Activated T-cell treated with anti-CD3 and anti-CD28 coated beads, Interleukin-2, amount 50 U/mL, for 72 hours (primary cell): ENCODE measurements at places on chromosomes 2 and 18. TPM values are rescaled to one million over a fixed set of nuclear protein-coding genes. Genes with fewer than 3 reads are reported as not detected.

The SERPINB12 gene
- total RNA-seq = not detected

DNA sequence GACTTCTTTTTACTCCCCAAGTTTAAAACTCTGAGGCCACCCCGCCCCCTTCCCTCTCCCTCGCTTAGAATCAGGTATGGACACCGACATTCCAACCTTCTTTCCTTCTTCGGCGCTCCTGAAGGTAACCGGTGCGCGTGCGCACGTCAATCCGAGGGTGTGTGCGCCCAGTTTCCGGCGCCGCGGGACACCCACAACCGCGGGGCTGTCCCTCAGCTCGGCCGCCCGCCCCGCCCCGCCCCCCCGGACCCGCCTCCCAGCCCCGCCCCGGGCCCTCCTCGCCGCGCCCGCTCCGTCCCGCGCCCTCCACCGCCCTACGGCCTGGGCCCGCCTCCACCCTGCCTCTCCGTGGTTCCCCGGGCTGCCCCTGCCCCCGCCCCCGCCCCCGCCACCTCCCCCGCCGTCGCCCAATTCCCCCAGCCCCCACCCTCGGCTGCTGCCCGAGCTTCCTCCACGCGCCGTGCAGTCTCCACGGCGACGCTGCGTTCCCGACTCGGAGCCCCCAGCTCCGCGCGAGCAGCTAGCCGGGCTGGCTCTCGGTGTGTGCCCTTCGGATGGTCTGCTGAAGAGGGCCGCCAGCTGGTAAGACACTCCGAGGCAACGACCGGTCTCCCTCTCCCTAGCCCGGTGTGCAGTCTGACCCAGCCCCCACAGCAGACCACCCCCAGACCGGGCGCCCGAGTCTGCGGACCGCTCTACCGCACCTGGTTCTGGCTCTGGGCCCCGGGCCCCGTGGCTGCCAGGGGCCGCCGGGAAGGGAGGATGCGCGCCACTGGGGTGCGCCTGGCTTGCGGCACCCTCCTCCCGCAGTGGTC is 635 bp downstream of the ERICH2 start:
- H3K4me1 ChIP-seq = peaks cover 16% of the 10 kb centered on the region
- no peaks in the 10 kb centered on the region for H3K36me3 ChIP-seq
- peaks cover 12% of the 10 kb centered on the region for H3K27me3 ChIP-seq
- peak; percentile 78 for DNase-seq
- H3K27ac ChIP-seq = no peak overlapping the region
- H3K4me3 ChIP-seq = peak overlapping the region; percentile 88

GRCh38 chr2:171317492-171318125 is 116.2 kb downstream of the METTL8 start:
- peak overlapping the region; percentile 68 for H3K4me3 ChIP-seq
- peak overlapping the region; percentile 100 for H3K27ac ChIP-seq
- peaks cover 1% of the 10 kb centered on the region for H3K36me3 ChIP-seq
- peak; percentile 34 for DNase-seq
- H3K4me1 ChIP-seq = peaks cover 50% of the 10 kb centered on the region
- no peaks in the 10 kb centered on the region for H3K27me3 ChIP-seq

The MEP1B gene
- total RNA-seq = not detected

The IL1RL2 gene
- 1.9 TPM for total RNA-seq

GRCh38 chr2:164655336-164655735 is 34.1 kb upstream of the GRB14 start:
- no peak overlapping the region for H3K27ac ChIP-seq
- no peaks in the 10 kb centered on the region for H3K27me3 ChIP-seq
- no peaks in the 10 kb centered on the region for H3K36me3 ChIP-seq
- no peak overlapping the region for H3K4me3 ChIP-seq

The C2orf68 gene
- total RNA-seq = 38.9 TPM

GRCh38 chr2:78699696-78700095 is 325.8 kb upstream of the REG3G start:
- no peak for DNase-seq
- H3K36me3 ChIP-seq = peaks cover 3% of the 10 kb centered on the region
- no peaks in the 10 kb centered on the region for H3K27me3 ChIP-seq
- H3K4me1 ChIP-seq = no peaks in the 10 kb centered on the region
- no peak overlapping the region for H3K27ac ChIP-seq
- no peak overlapping the region for H3K4me3 ChIP-seq

- H3K27me3 ChIP-seq = no peaks in the 10 kb centered on the region
- H3K36me3 ChIP-seq = no peaks in the 10 kb centered on the region
- no peaks in the 10 kb centered on the region for H3K4me1 ChIP-seq
- H3K27ac ChIP-seq = no peak overlapping the region
These were observed 503.6 kb downstream of the SPAG16 start for GRCh38 chr2:213787869-213788268.

- H3K4me1 ChIP-seq = peaks cover 7% of the 10 kb centered on the region
- H3K27ac ChIP-seq = no peak overlapping the region
- DNase-seq = no peak
- H3K27me3 ChIP-seq = peaks cover 8% of the 10 kb centered on the region
- H3K4me3 ChIP-seq = no peak overlapping the region
- no peaks in the 10 kb centered on the region for H3K36me3 ChIP-seq
These were observed 21.6 kb upstream of the INO80C start for GRCh38 chr18:35519148-35519899.

DNA sequence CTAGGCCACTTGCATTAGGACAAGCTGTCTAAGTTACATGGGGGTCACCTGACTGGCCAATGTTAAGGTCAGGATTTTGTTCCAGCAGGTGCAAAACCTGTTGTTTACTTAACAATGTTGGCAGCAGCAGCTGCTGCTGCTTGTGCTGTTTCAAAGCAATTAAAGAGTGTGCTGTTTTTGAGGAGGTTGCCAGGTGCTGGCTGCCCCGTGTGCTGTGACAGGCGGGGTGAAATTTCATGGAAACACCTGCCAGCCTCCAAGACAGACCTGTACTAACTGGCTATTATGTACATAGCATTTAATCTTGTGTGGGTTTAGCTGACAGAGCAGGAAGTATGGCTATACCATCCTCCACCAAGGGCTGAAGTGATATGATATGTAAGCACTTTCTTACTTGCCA is 224.9 kb downstream of the ASXL3 start:
- DNase-seq = no peak
- H3K4me1 ChIP-seq = no peaks in the 10 kb centered on the region
- no peak overlapping the region for H3K4me3 ChIP-seq
- H3K27me3 ChIP-seq = no peaks in the 10 kb centered on the region

GRCh38 chr2:86249579-86250391 is 50.5 kb downstream of the MRPL35 start:
- no peak for DNase-seq
- no peak overlapping the region for H3K27ac ChIP-seq
- no peak overlapping the region for H3K4me3 ChIP-seq
- H3K36me3 ChIP-seq = no peaks in the 10 kb centered on the region

DNA sequence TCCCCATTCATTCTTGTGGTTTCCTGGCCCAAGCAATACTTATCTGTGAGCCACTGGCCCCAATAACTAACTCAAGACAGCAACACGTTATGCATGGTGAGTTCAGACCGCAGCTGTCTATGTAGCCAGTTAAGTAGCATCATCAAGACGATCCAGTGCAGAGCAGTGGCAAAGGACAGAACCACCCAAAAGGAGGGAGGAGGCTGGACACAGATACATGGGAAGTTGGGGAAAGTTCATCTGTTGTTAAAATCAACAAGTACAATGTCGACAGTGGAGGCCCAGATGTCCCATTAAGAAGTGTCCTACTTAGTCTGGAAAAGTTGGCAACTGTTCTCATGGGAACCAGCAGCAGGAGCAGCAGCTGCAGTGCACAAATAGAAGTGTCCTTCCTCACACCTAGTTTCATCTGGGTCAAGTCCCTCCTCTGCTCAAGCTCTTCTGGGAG is 106.9 kb upstream of the THOC1 start:
- H3K27me3 ChIP-seq = no peaks in the 10 kb centered on the region
- H3K4me1 ChIP-seq = no peaks in the 10 kb centered on the region
- H3K36me3 ChIP-seq = no peaks in the 10 kb centered on the region

DNA sequence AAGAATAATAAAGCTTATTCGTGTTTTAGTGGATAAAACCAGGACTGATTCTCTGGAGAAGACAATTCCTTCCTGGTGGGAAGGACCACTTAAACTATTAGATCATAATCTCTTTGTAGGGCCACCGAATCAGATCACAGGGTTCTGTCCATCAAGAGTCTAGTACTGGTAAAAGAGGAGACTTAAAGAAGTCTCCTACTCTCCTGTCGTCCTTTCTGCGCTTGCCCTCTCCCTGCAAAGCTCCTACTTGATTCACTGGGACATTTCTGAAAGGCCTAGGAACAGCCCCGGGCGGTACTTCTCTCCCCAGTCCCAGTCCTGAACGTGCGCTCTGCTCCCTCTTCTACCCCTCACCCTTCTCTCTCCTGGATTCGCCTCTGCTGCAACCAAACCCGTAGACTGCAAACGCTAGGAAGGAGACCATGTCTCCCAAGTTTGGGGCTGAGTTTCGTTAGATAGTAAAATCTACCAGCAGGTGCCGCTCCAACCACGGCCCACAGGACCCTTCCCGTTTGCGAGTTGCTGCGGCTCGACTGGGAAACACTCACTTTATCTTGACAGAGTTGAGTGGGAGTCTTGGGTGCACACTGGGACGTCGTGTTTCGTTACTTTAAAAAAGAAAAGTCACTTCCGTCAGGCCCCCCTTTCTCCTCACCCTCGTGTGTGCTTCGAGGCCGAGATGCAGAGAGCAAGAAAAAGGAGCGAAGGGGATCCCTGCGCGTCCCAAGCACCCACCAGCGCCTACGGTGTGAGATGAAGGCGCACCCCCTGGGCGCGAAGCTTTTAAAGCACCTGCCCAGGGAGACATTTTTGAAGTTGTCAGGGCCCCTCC is 923 bp downstream of the FIGLA start:
- peak; percentile 78 for DNase-seq
- H3K4me1 ChIP-seq = peaks cover 16% of the 10 kb centered on the region
- H3K4me3 ChIP-seq = peak overlapping the region; percentile 81
- H3K36me3 ChIP-seq = no peaks in the 10 kb centered on the region

DNA sequence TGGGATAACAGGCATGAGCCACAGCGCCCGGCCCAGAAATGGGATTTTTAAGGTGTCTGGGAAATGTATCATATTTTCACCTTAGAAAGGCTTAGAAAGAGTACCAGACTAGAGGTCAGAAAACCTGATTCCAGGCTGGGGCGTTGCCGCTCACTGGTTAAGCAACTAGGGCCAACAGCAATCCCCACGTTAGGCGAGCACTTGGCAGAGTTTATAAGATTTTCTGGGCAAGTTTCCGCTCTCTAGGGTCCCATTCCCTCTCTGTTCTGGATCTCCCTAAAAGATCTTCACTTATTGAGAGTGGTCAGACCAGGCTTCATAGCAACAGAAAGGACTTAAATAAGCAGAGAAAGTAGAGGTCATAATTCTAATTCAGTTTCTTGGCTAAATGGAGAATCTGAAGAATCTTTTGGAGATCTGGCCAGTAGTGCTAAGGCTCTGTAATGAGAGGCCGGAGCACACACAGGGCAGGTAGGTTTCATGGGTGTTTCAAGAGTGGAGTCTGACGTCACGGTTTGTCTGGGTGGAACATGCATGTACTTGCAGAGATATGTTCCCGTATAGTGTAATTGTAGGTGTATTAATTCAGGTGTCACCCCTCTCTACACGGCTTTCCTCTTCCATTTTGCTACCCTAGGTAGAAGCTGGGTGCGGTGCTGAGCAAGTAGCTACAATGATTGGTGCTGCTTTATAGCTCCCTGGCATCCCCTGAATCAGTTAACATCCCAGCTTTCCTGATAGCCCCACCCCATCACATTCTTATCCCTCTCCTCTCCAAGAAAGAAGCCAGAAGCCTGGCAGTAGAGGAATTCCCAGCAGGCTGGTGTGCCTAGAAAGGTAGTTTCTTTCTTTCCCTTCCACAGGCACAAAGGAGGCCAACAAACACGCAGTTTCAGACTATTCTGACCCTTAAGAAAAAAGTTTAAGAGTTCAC is 4.4 kb upstream of the SMAD7 start:
- peak overlapping the region; percentile 9 for H3K27ac ChIP-seq
- H3K36me3 ChIP-seq = peaks cover 2% of the 10 kb centered on the region
- DNase-seq = no peak
- H3K27me3 ChIP-seq = no peaks in the 10 kb centered on the region
- H3K4me1 ChIP-seq = peaks cover 16% of the 10 kb centered on the region

The AMER3 gene
- not detected for total RNA-seq

The GPAT2 gene
- total RNA-seq = 11.1 TPM

DNA sequence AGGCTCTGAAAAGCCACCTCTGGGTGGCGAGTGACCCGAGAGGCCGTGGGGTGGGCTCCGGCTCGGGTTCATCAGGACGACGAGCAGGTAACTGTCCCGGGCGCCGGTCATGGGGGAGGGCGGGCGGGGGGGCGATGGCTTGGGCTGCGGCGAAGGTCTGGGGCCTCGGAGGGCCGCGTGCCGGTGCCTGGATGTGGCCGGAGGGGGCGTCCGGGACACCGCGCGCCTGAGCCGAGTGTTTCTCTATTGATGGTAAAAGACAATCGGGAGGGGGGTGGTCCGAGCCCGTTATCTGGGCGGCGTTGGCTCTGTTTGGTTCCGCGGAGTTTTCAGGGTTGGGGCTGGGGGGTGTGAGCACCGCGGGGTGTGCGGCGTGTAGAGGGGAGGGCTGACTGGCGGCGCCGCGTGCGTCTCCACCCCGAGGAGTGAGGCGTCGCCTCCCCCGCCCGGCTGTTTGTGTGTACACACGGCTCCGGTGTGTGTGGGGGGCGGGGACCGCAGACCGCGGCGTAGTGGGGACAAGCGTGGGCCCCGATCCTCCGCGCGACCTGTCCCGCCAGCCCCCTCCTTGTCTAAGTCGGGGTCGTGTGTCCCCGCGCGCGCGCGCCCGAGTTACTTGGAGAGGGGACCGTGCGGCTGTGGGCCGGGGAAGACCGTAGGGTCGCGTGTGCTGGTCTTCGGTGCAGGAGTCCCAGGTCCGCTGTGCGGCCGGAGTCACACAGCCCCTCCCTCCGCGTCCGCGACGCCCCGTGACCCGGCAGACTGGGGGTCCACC is 1.6 kb downstream of the CTIF start:
- no peak overlapping the region for H3K27ac ChIP-seq
- DNase-seq = peak; percentile 61
- H3K36me3 ChIP-seq = no peaks in the 10 kb centered on the region
- peaks cover 39% of the 10 kb centered on the region for H3K27me3 ChIP-seq

GRCh38 chr2:67583185-67583584 is 186.1 kb downstream of the ETAA1 start:
- DNase-seq = no peak
- no peak overlapping the region for H3K27ac ChIP-seq
- H3K36me3 ChIP-seq = no peaks in the 10 kb centered on the region
- H3K4me1 ChIP-seq = no peaks in the 10 kb centered on the region

- H3K4me1 ChIP-seq = peaks cover 68% of the 10 kb centered on the region
- H3K36me3 ChIP-seq = no peaks in the 10 kb centered on the region
- peak; percentile 70 for DNase-seq
- peak overlapping the region; percentile 89 for H3K4me3 ChIP-seq
- H3K27me3 ChIP-seq = peaks cover 6% of the 10 kb centered on the region
These were observed 81.5 kb downstream of the CHRNA1 start for GRCh38 chr2:174682578-174683391.

DNA sequence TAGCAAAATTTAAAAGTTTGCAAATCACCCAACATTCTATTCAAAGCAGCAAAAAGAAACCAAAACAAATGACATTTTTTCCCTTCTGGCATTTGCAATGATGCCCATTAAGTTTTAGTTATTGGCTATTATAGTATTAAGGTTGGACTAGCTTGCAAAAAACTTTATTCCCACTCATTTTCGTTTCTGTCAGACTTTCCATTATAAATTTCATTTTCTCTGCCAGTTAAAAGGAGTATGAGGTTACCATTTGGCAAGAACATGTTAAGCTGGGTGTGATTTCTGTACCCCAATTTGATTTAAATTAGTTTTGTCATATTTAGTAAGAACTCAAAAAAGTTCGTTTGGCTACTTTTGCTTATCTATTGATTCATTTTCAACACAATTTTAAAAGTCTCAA is 187.9 kb downstream of the TCF4 start:
- no peaks in the 10 kb centered on the region for H3K4me1 ChIP-seq
- no peaks in the 10 kb centered on the region for H3K36me3 ChIP-seq
- DNase-seq = no peak
- no peak overlapping the region for H3K4me3 ChIP-seq
